ENCODE measurements at places on chromosomes 2 and 18.

- DNase-seq: no peak
Observed at GRCh38 chr2:175463589-175464310, 282.2 kb upstream of the ATP5MC3 start.

- no peak for DNase-seq
Observed at GRCh38 chr2:134282629-134283400, 28.9 kb downstream of the MGAT5 start.

DNA sequence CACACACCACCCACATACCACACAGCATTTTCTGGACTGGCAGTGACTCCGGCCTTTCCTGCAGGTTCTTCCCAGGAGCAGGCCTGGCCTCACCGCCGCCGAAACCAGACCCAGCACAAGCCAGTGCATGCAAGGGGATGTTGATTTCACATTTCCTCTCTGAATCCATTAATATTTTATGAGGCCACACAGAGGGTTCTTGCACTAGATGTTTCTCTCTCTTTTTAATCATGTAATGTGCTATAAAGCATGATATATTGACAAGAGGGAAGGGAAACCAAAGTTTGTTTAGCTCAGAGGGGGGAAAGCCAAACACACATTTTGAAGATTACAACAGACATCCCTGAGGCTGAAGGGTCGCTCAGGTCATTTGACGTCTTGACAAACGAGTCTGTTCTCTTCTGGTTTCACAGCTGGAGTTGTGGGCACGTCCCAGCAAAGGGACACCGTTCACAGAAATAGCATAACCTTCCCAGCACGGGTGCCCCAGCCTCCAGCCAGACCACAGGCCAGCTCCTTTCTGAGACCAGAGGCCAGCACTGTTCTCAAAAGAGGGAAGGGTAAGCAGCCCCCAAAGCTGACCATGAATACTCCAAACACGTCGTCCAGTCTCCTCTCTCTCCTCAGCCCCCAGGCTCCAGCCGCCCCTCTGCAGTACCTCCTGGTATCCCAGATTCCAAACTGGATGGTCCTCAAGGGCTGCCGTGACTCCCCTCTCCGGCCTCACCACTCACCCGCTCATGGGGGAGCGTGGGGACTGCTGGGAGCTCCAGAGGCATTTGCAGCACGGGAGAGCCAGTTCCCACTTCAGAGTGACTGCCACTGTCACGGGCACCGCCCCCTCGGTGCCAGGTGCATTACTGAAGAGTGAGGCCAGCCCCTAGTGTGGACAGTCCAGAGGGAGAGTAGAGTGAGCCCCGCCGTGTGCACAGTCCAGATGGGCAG is 340.3 kb upstream of the SALL3 start:
- no peak for DNase-seq

DNA sequence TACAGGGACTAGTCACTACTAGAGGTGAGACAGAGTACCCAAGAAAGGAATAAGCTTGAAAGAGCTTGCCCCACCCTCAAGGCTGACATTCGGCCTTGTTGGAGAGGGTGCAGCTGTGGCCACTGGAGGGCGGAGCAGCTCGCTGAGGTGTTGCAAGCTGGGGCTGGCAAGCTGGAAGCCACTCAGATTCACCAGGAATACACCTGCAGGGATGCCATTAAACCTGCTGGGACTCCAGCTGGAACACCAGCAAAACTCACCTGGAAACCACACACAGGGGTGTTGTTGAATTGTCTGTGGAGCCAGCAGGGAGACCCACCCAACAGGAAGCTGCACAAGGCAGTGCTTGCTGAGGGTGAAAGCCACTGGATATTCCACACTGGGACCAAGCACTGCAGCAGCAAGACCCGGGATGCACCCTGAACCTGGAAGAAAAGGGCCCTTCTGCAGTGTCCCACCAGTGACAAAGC is 26.1 kb downstream of the KCTD18 start:
- DNase-seq: no peak

DNA sequence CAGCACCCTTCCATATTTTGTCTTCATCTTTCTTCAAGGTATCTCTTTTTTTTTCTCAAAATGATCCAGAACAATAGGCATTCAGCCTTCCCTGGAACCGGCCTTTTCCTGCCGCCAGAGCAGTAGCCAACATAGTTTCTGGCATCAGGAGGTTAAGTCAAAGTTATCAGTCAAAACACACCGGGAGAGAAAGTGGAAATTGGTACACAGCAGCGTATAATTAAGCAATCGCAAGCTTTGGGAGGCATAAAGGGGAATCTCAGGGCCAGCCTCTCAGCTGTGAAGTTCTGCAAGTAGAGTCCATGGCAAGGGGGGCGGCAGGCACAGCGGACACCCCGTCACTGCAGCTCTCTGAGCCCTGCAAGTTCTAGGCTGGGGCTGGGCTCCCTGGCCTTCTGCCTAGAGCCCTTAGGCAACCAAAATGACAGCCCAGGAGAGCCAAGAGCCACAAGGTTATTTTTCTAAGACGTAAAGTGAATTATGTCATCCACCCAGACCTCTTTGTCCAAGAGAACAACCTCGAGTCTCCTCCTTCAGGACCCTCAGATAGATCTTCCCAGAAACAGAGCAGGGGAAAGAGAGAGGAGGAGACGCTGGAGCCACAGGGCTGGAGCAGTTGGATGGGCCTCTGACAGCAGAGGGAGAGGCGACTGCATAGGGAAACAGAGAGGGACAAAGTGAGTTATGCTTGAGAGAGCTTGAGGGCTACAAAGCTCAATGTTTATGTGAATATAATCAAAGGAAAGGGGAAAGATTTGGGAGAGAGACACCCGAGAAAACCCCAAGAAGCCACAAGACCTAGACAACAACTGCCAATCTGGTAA is 114.7 kb downstream of the BCL2L11 start:
- DNase-seq: no peak

DNA sequence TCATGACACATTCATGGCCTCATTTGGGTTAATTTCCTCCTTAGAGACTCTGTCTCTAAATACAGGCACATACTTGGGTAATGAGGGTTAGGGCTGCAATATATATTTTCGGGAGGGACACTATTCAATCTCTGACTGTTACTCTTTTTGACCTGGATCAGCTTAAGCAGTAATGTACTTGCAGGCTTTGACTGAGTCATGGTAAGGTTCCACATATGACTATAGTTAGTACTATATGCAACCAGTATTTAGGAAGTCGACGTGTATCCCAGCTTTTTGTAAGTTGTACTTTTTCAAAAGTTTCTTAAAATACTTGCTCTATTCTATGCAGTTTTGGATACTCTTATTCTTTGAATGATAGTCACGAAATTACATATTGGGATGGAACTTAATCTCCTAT is 37.2 kb upstream of the CDH19 start:
- no peak for DNase-seq

- DNase-seq: no peak
Observed at GRCh38 chr2:43149482-43150107, 76.8 kb downstream of the ZFP36L2 start.

DNA sequence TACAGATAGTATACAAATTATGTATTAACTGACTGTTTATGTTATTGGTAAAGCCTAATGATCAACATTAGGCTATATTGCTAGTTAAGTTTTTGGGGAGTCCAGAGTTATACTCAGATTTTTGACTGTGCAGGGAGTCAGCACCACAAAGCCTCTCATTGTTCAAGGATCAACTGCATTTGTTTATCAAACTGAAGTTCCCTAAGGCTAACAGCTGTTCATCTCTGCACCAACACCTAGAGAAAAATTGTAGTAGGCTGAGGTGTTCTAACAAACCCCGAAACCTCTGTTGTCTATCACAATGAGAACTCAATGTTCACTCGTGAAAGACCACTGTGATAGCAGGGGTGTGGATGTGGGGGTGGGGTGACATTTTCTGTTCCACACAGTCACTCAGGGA is 97.7 kb downstream of the HNMT start:
- no peak for DNase-seq

GRCh38 chr2:119433636-119434327 is 2.1 kb downstream of the TMEM37 start:
- no peak for DNase-seq

Data from fibroblast of skin of abdomen (primary cell).